Cardiac fibroblast (primary cell): ENCODE measurements at places on chromosomes 12 and 14.

DNA sequence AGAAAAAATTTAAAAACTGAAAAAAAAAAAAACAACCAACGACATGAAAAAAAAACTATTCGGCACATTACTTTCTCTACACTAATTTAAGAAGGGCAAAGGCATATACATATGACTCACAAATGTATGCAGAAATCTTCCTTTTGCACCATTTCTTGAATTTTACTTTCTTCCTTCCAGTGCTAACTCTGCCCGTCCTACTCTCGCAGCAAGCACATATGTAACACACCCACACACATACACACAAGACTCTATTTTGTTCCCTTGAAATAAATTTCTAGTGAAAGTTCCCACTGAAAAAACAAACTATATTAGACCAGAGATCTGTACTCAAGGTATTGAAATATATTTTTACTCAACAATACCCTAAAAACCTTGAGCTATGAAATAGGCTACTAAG is 14.6 kb downstream of the BTG1 start:
- no peak for DNase-seq

DNA sequence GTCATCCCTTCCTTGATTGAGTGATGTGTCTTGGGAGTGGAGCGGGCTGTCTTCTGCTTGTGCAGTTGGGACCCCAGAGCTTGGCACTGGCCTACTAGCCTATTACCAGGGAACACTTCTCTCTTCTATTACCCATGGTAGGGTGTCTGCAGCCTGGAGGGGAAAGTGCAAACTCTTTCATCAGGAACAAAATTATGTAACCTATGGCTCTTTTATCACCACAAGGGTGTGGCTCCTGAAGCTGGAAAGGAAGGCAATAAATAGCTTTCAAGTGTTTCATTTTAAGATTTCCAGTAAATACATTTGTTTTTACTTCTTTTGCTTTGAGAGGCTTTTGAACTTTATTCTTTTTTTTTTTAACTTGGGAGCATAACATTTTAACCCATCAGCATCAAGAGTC is 349.7 kb upstream of the FAR2 start:
- DNase-seq = no peak

GRCh38 chr12:55842681-55843429 is at the start of gene MMP19:
MMP19 (minus strand) TSS chr12:55842936; CDS start chr12:55842830, 106 bp downstream.
- peak; percentile 89 for DNase-seq

DNA sequence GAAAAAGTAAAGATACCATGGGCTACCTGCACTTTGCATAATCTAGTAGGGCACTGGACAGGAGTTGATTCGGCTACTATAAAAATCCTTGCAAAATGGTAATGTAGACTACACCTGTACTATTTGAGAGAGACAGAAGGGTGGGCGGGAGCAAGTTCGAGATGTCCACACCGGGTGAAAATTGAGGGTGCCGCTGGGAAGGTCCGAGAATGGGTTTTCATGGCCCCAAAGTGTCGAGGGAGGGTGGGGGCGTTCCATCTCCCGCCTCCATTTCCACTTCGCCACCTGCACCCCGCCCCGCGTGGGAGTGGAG is 648 bp downstream of the SNX6 start:
- no peak for DNase-seq

- DNase-seq = no peak
Measured at GRCh38 chr12:86257134-86257533, 943 bp upstream of the MGAT4C start.

DNA sequence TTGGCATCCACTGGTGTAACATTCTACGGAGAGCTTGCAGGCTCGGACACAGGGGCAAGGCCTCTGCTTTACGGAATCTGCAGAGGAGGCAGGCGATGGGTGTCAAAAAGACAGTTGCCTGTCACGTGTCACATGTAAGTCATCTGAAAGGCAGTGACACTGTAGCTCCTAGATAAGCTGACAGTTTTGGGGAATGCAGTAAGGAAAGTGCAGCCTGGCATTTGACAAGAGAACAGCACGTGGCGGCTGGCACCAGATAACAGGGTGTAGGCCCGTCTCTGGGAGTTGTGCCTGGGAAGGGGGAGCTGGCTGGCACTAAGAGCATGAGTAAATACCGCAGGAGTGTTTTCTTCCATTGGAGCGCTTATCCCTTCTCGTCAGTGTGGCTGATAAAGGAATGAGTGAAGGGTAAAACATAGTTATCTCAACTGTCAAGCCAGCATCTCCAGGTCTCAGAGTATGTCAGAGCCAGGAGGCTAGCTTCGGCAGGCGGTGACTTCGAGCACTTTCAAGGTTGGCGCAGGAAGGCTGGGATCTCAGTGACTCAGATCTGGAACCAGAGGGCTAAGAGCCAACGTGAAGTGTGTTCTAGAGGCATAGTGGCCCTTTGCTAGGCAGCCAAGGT is 26.1 kb downstream of the ADCK1 start:
- peak; percentile 11 for DNase-seq

DNA sequence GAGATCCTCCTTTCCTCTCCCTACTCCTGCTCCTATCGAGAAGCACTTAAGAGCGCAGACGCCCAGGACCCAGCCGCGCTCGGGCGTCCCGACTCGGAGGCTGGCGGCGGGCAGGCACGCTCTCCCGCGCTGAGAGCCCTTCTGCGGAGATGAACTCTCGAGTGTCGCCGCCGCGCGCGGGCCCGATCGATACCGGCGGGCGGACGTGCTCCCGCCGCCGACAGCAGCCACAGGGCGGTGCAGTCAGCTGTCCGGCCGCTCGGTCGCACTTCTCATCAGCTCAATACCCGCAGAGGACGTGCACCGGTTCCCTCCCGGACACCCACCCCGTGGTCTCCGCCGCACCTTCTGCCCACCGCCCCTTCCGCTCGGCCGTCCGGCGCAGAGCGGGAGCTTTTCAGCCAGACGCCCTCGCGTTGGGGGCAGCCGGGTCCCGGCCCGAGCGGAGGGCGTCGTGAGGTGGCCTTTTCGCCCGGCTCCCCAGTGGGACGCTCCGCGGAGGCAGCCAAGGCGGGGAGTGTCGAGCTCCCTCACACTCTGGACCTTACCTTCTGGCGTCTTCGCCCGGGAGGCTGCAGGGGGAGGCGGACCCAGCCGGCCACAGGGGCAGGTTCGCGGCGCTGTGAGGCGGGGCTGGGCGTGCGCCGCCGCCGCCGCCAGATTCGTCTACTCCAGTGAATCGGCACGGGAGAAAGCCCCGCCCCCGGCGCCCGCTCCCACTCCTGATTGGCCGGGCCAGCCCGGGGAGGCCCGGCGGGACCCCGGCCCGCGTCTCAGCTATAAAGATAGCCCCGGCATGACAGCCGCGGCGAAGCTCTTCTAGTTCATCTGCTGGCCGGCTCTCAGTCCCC is at the start of gene INSM2:
Gene INSM2, plus strand, starts transcription at position 808 of the 851 bp plus-strand sequence. CDS start 89 bp downstream, outside the sequence.
- DNase-seq = peak; percentile 49

DNA sequence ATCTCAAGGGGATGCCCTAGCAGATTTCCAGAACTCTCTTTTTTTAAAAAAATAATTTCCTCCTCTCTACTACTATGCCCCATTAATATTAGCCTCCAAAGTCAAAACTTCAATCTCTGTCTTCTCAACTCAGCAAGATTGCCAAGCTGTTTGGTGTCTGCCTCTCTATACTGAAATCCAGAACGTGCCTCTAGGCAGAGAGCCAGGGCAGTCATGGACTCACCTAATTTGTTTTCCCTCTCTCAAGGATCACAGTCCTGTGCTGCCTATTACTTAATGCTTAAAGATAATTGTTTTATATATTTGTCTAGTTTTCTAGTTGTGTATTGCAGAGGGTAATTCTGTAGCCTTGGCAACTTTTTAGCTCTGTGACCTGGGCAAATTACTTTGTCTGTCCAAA is 74.7 kb downstream of the E2F7 start:
- no peak for DNase-seq

DNA sequence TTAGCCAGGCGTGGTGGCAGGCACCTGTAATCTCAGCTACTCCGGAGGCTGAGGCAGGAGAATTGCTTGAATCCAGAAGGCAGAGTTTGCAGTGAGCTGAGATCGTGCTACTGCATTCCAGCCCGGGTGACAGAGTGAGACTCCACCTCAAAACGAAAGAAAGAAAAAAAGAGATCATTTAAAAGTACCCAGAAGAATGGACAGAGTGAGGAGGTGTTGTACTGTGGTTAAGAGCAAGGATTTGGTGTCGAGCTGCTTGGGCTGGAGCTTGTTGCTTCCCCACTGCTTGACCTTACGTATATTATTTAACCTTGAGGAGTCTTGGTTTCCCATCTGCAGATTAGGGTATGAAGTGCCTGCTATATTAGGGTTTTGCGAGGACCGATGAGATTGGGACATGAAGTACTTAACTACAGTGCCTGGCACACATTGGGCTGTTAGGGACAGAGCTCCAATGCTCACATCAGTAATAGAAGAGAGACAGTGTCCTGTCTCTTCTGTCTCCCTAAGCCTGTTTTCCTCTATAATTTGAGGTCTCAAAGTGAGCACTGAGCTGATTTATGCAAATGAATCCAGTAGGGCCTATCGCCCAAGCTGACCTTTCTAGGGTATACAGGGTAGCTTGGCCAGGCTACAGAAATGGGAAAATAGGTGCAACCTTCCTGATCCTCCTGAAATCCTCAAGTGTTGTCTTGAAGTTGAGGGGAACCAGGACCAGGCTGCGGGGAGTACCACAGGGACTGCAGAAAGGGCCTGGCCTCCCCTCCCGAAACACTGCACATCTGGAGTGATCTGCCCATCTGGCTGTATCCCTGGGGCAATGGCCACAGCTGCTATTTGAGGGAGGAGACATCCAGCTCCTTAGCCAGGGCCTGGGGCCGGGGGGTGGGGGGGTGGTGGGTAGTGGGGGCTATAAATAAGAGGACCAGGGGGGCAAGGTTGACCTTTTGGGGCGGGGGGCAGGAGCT is 8.6 kb upstream of the HDAC7 start:
- no peak for DNase-seq

GRCh38 chr12:66624806-66625205 is 54.1 kb downstream of the GRIP1 start:
- DNase-seq = no peak

- DNase-seq = no peak
Measured at GRCh38 chr14:92990456-92991430, 67.8 kb downstream of the CHGA start.

- DNase-seq = no peak
Measured at GRCh38 chr12:26283617-26284016, 88.2 kb downstream of the SSPN start.

GRCh38 chr12:109098651-109099050 is 1.3 kb downstream of the UNG start:
- no peak for DNase-seq

DNA sequence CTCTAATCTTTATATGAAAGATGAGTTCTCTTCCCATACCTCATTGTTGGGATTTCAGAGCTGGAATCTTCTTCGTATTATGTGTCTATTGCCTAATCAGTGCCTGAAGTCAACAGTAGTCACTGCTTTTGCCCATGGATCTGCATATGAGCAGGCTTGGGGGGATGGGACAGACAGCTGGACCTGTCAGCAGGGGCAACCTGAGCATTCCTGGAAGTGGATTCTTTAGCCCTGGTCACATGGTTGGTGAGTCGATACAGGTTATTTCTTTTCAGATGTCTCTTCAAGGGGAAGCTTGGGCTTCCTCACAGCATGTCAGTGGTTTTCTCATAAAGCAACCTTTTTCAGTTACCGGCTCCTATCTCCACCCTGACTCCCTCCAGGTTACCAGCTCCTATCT is 97.3 kb upstream of the RBM19 start:
- no peak for DNase-seq

- no peak for DNase-seq
Measured at GRCh38 chr12:52524241-52524897, 4.2 kb upstream of the KRT5 start.

DNA sequence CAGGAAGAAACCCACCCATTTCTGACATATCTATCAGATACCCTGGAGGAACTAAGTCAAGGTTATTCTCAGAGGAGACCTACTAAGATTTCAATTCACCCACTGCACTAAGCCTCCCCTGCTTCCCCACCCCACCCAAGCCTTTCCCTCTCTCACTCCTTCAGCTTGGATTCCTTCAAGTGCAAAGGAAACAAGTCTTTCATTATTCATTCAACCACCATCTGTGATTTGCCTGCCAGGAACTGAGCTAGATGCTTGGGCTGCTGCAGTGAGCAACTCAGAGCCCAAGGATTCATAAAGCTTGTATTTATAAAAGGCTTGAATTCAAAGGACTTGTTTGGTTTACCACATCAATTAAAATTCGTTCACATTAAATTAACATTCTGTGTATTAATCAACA is 161.3 kb downstream of the GXYLT1 start:
- no peak for DNase-seq

- no peak for DNase-seq
Measured at GRCh38 chr12:81359736-81360135, 281.9 kb downstream of the ACSS3 start.

GRCh38 chr12:52692254-52692653 is 11.1 kb downstream of the KRT77 start:
- no peak for DNase-seq

DNA sequence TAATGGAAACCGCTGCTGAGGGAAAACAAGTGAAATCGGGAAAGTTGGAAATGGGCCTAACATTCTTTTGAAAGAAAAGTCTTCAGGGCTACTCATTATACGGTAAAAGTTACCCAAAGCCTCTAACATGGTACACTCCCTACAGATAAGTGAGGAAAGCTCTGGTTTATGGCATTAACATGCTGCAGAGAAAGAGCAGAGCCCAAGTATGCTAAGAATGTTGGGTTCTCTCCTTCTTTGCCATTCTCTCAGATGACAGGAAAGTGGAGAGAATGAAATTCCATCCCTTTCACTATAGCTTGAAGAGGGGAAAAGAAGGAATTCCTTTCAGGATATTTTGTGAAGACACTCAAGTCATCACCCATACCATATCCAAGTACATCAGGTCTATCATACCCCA is 348.0 kb downstream of the SEC23A start:
- no peak for DNase-seq

DNA sequence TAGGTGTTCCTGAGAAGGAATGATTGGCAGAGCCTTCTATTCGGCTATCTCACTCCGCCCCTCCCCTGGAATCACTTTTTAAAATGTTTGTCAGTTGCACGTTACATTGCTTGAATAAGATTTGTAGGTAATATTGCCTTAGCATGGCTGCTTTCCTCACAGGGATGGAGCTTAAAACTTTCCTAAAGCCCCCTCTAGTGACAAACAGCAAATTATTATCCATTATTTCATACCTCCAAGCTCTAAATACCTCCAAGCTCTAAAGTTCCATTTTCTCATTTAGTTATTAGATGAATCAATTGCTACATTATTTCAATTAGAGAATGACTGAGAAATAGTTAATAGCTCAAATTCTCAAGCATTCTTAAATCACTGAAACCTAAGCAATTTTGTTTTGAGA is 5.1 kb upstream of the SPATA7 start:
- peak; percentile 40 for DNase-seq

DNA sequence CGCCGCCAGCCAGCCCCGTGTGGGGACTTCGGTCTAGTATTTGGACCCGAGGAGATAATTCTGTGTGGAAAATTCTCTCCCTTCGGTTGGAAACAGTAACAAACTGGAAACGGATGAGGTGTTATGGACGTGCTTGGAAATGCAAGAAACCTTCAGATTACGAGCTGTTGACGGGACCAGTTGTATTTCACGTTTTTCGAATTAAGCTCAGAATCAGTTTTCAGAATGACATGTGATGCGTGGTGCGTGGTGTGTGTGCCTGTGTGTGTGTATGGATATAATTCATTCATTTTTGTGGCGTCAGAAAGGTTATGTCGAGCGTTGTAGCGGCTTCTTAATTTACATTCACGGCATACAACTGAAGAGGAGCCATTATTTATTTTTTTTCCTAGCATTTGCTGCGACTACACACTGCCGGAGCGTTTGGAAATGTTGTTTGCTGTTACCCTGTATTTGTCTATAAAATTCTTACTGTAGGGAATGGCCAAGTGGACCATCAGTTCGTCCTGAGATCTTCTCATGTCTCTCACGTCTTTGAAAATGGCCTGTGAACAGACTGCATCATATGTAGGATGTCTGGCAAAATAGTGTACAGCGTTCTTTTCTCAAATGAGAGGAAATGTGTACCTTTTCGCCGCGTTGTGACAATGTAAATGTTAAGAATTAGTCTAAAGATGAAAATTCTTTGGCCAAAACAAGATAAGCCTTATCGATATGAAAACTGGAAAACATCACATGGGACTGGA is 1.3 kb downstream of the TRAF3 start:
- peak; percentile 47 for DNase-seq
